ENCODE measurements at places on chromosomes 5 and 9.

- no peak for DNase-seq
These were observed 192.9 kb downstream of the FBXL7 start for GRCh38 chr5:15692706-15693381.

GRCh38 chr5:93497096-93497495 is 83.9 kb downstream of the NR2F1-AS1 start:
- no peak for DNase-seq

- DNase-seq = no peak
These were observed 89.0 kb downstream of the ERBIN start for GRCh38 chr5:66015196-66015960.

GRCh38 chr5:172862165-172862801 is 28.2 kb downstream of the ERGIC1 start:
- no peak for DNase-seq

All from HT1080 (cell line).